ENCODE measurements at places on chromosomes 2 and 18.

- DNase-seq, result no peak
Observed at GRCh38 chr2:84132370-84132769, 326.7 kb downstream of the SUCLG1 start.

DNA sequence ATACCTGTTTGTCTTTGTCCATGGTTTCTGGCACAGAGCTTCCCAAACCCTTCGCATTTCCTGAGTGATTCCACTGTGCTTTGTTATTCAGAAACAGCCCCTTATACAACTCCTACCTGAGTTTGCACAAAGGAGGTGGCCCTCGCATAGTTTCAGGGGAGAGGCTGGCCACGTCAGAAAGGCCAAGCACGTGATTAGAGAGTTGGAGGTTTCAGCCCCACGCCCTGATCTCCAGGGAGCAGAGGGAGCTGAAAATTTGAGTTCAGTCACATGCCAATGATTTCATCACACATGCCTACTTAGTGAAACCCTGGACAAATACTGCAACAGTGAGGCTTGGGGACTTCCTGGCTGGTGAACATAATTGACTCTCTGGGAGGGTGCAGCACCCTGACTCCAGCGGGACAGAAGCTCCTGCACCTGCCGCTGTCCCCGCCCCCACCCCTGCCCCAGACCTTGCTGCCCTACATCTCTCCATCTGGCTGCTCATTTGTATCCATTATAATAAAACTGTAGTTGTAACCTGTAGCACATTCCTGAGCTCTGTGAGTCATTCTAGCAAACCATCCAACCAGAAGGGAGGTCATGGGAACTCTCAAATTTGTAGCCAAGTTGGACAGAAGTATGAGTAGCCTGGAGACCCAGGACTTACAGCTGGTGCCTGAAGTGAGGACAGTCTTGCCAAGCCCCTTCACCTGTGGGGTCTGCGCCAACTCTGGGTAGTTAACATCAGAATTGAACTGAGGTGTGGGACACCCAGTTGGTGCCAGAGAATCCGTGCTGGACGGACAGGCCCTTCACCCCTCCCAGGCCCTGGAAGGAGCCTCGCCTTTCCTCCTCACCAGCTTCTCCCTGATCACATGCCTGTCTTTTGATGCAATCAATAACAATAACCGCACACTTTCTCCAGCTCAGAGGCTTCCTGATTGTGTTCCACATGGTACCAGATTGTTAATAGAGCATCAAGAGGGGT lies 224.3 kb downstream of the ANAPC1 start:
- DNase-seq, result no peak

GRCh38 chr2:24642351-24642750 lies 150.8 kb downstream of the PTRHD1 start:
- no peak for DNase-seq

DNA sequence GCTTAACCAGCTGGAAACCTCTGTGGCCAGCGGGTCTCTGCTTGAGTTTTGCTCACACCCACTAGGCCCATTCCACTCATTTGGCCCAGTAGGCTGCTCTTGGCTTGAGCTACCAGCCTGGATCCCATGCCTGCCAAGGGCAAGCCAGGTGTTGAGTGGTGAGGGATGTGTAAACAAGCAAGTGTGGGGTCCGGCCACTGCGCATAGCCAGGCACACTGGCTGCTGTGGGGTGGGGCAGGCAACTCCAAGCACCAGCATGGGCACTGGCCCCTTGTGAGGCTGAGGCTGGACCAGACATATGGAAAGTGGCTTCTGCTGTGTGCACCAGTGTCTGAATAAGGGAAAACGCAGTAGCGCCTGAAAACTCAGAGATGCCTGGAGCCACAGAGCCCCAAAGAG lies 732.7 kb downstream of the NR4A2 start:
- DNase-seq, result no peak

- no peak for DNase-seq
Observed at GRCh38 chr18:75363446-75364225, 63.9 kb downstream of the SMIM21 start.

DNA sequence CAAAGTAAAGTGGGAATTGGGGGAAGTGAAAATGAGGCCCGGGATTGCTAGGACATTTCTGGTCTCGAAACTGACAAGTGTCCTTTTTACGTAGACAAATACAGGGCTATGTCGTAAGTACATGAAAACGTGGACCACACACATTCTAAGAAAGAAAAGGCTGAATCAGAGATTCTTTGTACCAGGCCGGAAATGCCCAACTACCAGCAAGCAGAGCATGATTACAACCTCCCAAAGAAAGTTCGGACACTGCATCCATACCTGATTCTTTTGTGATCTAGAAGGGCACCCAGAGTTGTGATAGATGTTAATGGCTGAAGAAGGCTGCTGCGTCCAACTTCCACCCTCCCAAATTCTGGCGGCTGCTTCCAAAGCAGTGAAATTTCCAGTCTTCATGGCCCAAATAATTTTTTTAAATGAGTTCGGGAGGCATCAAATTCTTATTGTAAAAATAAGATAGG lies 1.7 kb downstream of the RBMS1 start:
- DNase-seq, result no peak

GRCh38 chr18:63074981-63075404 lies 244.6 kb downstream of the BCL2 start:
- DNase-seq, result peak; percentile 47

DNA sequence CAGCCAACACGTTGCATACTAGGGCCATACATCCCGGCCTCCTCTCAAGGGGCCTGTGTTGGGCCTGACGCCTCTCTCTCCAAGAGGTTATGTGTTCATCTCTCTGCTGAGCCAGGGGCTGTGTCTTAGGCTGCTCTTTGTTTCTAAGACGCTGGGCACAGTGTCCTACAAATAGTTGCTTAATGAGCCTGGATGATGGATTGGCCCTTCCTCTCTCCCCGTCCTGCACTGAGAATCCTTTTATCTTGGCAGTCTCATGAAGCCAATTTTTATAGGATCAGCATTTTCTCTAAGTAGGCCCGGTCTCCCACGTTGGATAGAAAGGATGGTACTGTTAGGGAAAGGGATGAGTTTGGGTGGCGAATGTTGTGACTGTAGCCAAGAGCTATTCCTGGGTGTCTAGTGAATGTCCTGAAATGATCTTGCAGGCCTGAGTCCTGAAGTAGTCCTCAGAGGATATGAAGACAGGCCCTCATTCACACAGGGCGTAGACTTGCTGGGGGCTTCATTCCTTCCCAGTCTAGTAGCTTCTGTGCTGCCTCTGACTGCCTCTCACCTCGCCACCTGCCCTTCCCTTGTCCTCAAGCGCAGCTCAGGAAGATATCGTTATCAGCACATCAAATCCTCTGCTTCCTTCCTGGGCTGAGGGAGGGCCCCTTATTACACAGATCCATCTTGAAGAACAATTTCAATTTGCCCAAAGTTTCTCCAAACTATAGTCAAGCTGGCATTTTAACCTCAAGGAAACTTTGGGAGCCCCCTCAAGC lies 8.8 kb downstream of the LBH start:
- no peak for DNase-seq

GRCh38 chr2:217886091-217886490 lies 116.7 kb downstream of the TNS1 start:
- DNase-seq, result no peak

- DNase-seq, result no peak
Observed at GRCh38 chr2:105674859-105675541, 69.7 kb upstream of the NCK2 start.

DNA sequence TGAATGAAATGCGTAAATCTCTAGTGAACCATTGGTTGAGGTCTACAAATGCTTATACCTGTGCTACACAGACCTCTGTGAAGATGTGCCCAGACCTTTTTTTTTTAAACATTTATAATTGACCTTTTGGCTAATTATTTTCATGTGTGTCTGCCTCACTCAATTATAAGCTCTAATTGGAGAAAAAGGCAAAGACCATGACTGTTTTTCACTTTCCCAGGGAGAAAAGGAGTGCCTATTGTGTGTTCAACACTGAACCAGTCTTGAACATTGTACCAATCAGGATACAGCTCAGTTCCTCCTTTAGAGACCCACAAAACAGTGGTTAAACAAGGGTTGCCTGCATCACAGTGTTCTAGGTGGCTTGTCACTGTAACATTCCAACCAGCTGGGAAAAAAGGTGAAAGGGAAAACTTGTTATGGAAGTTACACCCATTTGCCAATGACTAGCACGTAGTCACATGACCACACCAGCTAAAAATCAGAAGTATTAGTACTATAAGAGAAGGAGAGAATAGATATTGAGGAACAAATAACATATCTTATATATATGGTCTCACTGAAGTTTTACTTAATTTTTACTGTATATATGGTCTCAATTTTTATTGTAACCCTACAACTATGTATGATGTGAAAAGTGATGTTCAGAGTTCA lies 13.4 kb downstream of the TANK start:
- no peak for DNase-seq

- DNase-seq, result no peak
Observed at GRCh38 chr18:55220523-55220922, 261.3 kb upstream of the CCDC68 start.

GRCh38 chr2:61328707-61329251 lies 142.1 kb downstream of the USP34 start:
- no peak for DNase-seq

DNA sequence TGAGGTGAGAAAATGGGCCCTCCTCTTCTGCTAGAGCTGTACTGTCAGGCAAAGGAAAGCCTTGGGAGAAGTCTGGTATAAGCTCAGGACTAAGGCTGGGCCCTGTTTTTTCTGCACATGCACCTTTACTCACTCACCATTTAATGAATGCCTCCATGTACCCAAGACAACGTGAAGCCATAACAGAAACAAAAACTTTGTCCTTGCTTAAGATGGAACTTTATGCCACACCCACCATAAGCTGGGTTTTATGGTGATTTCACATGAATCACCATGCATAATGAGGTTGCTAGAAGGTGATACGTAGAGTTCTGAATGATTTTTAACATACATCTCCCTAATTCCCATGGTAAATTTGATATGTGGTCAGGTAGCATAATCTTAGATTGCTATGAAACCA lies 63.7 kb upstream of the CYP26B1 start:
- no peak for DNase-seq

DNA sequence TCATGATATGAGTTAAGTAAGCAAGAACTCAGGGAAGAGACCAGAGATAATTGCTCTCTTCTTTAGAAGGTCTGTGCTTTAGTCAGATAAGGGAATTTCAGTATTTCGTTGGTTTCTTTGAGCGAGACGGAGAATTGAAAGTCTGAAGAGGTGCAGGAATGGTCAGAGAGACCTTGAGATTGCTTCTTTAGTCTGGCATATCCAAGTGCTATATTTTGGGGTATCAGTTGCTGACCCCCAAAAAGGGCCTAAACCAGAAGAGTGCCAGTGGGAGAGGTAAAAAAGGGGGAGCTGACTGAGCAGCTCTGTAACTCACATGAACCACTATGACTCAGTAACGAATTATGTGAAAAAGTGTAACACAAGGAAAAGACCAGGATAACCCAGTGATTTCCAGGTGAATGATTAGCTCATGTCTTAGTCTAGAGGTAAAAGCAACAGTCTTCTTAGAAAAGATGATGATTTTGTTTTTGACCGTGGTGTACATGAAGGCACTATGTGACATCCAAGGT lies 932.9 kb downstream of the TDRD15 start:
- no peak for DNase-seq

- no peak for DNase-seq
Observed at GRCh38 chr2:169082995-169083394, 13.6 kb downstream of the DHRS9 start.

GRCh38 chr18:64409511-64409910 lies 260.6 kb upstream of the LINC00305 start:
- DNase-seq, result no peak

GRCh38 chr2:72627083-72627482 lies 198.8 kb downstream of the EXOC6B start:
- DNase-seq, result no peak

GRCh38 chr2:202100176-202100575 lies 27.1 kb downstream of the KIAA2012 start:
- DNase-seq, result no peak

DNA sequence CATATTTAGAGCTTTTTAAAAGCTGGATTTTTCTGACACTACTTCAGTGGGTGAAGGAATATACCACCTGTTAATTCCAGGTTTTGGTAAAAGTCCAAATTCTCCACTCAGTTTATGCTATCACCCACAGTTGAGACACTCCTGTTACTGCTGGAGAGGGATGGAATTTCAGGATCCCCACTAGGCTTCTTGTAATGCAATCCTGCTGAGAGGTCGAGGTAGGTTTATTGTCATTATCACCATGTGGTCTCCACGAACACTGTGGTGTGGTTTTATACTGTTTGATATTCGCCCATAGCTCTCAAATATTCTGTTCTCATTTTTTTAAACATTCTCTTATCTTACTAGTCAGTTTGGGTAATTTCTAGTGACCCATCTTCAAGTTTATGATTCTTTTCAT lies 167.9 kb downstream of the CCDC102B start:
- DNase-seq, result no peak

DNA sequence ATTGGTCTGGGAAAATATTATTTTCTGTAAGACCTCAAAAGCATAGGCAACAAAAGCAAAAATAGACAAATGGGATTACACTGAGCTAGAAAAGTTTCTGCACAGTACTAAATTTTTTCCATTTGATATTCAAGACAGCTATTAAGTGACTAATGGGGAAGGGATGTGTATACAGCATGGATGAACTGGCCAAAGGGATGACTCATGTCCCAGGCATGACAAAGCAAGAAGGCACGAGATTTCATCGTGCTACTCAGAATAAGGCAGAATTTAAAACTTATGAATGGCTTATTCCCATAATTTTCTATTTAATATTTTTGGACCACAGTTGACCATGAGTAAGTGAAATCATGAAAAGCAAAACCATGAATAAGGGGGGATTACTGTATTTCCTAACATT lies 1250.1 kb upstream of the GYPC start:
- no peak for DNase-seq

DNA sequence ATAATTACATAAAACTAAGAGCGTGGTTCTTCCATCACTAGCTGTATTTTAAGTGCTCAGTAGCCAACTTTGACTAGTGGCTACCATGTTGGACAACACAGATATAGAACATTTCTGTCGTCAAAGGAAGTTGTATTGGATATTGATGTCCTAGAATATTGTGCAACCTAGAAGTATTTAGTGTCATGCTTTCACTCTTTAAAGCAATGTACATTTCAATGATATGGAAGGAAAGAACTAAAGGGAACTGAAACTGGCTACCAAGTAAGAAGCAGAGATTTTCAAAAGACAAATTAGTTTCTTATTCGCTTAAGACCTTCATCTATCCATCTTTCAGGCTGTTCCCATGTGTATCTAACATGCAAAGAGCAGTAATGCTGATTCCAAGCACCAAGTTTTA lies 85.4 kb upstream of the EML6 start:
- no peak for DNase-seq

GRCh38 chr2:47208852-47209606 lies 53.9 kb upstream of the STPG4 start:
- no peak for DNase-seq

DNA sequence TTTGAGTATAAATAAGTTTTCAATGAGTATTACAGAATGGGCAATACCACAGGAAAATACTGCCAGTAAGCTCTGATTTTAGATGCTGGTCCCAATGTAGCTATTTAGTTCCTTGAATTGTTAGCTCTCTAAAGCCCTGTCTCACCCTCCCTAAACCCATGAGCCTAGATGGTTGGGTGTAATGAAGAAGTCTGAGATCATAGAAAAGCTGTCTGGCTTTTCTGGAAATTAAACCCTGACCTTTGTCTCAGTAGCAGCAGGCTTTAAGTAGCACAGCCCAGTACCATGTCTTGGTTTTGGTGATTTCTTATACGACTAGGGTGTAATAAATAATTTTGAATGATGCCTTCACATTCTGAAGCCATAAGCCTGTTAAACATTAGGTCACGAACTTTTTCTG lies 55.3 kb downstream of the TMEM200C start:
- no peak for DNase-seq

- no peak for DNase-seq
Observed at GRCh38 chr2:199596549-199596948, 138.8 kb upstream of the SATB2 start.

GRCh38 chr2:239363946-239364637 lies 36.7 kb downstream of the HDAC4 start:
- no peak for DNase-seq
